ENCODE measurements at places on chromosomes 11 and 22. TPM values are rescaled to one million over a fixed set of nuclear protein-coding genes. Genes with fewer than 3 reads are reported as not detected.

- DNase-seq, result no peak
These were observed 59.4 kb upstream of the A4GALT start for GRCh38 chr22:42780070-42780540.

GRCh38 chr22:30262112-30262511, 4.5 kb downstream of the OSM start:
- DNase-seq, result no peak

- DNase-seq, result no peak
These were observed 1.1 kb downstream of the DNAL4 start for GRCh38 chr22:38792833-38793232.

GRCh38 chr11:45815747-45816146, 10.8 kb downstream of the SLC35C1 start:
- no peak for DNase-seq

ADAMTS8 gene
- 1.5 TPM for total RNA-seq

DNA sequence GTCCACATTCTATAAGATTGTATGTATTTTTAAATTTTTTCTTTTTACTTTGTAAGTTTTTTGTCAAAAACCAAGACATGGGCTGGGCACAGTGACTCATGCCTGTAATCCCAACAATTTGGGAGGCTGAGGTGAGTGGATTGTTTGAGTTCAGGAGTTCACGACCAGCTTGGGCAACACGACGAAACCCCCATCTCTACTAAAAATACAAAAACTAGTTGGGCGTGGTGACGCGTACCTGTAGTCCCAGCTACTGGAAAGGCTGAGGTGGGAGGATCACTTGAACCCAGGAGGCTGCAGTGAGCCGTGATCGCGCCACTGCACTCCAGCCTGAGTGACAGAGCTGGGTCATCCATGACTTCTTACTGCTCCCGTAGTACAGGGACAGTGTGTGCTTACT, 84.8 kb upstream of the PRDM11 start:
- no peak for DNase-seq

DNA sequence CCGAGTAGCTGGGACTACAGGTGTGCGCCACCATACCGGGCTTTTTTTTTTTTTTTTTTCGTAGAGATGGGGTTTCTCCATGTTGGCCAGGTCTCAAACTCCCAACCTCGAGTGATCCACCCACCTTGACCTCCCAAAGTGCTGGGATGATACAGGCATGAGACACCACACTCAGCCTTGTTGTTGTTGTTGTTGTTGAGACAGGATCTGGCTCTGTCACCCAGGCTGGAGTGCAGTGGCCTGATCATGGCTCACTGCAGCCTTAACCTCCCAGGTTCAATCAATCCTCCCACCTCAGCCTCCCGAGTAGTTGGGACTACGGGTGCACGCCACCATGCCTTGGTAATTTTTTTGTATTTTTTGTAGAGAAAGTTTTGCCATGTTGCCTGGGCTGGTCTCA, 23.4 kb upstream of the CLDN5 start:
- no peak for DNase-seq

- no peak for DNase-seq
These were observed 33.5 kb downstream of the GDPD4 start for GRCh38 chr11:77267962-77268361.

DNA sequence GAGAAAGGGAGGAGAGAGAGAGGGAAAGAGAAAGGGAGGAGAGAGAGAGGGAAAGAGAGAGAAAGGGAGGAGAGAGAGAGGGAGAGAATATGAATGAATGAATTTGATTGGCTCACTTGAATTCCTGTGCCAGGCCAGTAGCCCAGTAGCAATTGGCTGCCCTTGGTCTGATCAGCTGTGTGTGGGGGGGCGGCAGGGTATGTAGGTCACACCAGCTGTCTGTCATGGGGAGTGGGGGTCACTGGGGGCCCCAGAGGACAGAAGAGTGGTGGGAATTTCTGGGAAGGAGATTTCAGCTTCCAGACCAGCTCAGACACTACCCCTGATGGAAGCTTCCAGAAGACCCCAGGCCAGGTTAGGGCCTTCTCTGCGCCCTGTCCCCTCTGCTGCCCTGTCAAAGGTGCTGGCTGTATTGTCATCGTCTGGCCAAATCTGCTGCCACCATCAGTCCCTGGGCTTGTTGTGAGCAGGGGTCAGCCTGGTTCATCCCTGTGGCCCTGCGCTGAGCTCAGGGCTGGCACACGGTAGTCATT, 21.1 kb downstream of the MPPED1 start:
- no peak for DNase-seq

DNA sequence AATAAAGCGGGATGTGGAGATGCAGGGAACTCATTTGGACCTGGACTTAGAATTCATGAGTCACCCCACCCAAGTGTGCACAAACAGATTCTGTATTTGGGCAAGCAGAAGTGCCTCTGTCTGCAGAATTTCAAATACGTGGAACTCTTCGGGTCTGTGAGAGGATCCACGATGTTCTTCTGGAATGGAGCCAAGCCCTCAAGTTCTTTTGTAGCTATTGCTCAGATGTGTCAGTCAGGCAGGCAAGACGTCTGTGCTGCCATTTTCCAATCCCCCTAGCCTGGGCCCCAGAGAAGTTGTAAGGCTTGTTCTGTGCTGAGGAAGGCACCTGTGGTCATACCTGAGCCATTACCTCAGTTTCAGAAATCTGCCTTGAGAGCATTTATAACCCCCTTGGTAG, 132.8 kb upstream of the RASSF10 start:
- no peak for DNase-seq

- DNase-seq, result peak; percentile 82
These were observed 5.2 kb downstream of the MRGPRE start for GRCh38 chr11:3226846-3227567.

ANKK1 gene
- 1.5 TPM for total RNA-seq

DNA sequence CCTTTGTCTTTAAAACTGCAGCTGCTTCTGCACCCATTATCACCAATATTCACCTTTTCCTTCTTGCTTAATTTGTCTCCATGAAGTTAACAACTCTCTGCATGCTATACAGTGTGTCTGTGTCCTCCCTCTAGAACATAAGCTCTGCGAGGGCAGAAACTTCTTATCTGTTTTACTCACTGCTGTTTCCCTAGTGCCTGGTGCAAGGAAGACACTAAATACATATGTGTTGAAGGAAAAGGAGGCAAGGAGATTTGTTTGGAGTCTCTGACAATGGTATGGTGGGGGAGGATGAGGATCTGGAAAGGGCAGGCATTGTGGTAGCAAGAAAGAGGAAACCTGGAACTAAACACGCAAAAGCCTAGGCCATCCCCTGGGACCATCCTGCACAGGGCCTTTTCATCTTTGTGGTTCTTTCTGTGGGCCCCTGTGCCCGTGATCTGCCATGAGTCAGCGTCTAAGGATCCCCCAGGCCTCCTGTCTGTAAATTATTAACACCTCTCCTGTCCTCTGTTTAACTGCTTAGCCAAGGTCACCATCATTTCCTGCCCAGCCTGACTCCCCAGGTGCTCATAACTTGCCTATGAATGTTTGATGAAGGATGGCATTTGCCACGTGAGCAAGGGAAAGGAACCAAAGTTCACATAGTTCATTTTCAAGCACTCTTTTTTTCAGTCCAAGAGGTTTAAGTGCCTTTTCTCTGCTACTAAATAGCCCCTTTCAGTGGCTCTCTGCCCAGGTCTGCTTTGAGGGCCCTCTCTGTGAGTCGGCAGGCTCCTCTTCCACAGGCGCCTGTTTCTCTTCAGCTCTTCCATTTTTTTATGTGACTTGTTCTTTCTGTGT, 131.1 kb downstream of the RASSF10 start:
- no peak for DNase-seq

P4HA3 gene
- 1.7 TPM for total RNA-seq

GRCh38 chr11:80188076-80188627, 747.3 kb upstream of the TENM4 start:
- no peak for DNase-seq

GRCh38 chr11:109845437-109845836, 247.8 kb upstream of the ZC3H12C start:
- no peak for DNase-seq

GRCh38 chr22:19959587-19960490, 18.2 kb upstream of the TXNRD2 start:
- DNase-seq, result no peak

KCNE3 gene
- 5.2 TPM for total RNA-seq

LARGE1 gene
- 29.5 TPM for total RNA-seq

DNA sequence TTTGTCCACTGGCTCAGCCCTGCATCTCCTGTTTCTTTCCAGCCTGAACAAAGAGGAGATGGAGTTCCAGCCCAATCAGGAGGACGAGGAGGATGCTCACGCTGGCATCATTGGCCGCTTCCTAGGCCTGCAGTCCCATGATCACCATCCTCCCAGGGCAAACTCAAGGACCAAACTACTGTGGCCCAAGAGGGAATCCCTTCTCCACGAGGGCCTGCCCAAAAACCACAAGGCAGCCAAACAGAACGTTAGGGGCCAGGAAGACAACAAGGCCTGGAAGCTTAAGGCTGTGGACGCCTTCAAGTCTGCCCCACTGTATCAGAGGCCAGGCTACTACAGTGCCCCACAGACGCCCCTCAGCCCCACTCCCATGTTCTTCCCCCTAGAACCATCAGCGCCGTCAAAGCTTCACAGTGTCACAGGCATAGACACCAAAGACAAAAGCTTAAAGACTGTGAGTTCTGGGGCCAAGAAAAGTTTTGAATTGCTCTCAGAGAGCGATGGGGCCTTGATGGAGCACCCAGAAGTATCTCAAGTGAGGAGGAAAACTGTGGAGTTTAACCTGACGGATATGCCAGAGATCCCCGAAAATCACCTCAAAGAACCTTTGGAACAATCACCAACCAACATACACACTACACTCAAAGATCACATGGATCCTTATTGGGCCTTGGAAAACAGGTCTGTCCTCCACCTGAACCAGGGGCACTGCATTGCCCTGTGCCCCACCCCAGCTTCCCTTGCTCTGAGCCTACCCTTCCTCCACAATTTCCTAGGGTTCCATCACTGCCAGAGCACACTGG, 5.0 kb downstream of the FTH1 start:
- DNase-seq, result no peak

GRCh38 chr11:108199446-108200321, 22.8 kb downstream of the NPAT start:
- no peak for DNase-seq

DNA sequence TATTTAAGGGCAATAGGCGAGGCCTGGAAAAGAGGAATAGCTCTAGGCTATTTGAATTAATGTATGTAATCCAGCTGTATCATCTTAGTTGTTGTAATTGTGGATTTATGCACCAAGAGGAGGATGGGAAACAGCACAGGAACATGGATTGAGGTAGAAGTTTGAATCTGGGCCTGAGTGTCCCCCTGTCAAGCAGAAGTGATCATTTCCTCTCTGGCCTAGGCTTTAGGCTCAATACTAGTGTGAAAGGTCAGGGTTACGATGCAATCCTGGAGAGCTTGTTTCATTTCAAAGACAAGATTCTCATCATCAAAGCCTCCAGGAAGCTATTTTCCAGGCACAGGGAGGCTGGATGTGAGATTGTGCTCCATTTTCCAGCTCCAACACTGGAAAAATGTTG, 77.9 kb upstream of the HSD17B12 start:
- DNase-seq, result no peak

GRCh38 chr11:67440229-67441097, 2.8 kb downstream of the CORO1B start:
- DNase-seq, result no peak

DNA sequence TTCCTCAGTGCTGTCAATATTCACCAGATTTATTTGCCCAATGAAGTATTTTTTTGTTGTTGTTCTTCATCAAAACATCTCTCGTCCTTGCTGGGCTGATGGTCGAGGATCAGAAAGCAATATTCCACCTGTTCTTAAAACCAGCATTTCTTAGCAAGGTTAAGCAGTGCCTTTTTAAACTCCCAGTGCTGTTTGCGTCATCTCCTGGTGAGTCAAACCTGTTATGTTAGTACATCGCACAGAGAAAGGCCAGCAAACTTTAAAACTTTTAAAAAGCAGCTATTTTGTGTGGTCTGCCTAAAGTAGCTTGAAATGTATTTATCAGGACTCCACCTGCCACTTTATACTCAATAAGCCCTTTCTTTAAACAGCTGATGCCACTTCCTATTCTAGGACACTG, 802.0 kb downstream of the KCNA4 start:
- no peak for DNase-seq

OOSP4B gene
- not detected for total RNA-seq

KRTAP5-11 gene
- total RNA-seq, result not detected

HEPHL1 gene
- total RNA-seq, result 1.7 TPM

GRM5 gene
- total RNA-seq, result not detected

DNA sequence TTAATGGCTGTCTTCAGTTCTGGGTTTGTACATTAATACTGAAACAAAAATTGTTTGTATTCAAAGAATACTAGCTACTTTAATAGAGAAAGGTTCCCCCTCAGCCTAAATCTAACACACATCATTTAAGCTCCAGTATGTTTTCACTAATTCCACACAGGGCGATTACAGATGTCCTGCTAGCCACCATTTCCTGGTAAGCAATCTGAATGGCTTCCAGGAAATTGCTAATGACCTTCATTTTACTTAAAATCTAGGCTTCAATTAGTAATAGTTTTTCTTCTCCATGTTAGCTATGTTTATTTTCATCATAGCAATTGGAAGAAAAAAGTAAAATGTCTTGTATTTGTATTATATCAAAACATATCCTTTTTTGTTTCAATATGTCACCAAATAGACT, 132.8 kb downstream of the SOX6 start:
- DNase-seq, result no peak

GRCh38 chr11:6027501-6027900, 3.1 kb downstream of the OR56A1 start:
- no peak for DNase-seq

GRCh38 chr11:40227730-40228129, 1231.7 kb downstream of the LRRC4C start:
- no peak for DNase-seq

GRCh38 chr11:106001304-106002012, 20.6 kb downstream of the MSANTD4 start:
- no peak for DNase-seq

PKNOX2 gene
- 3.4 TPM for total RNA-seq

Data from vagina (tissue), 2 donors.